ENCODE measurements at places on chromosomes 3 and 15.

- DNase-seq = peak; percentile 44
Measured at GRCh38 chr3:4824926-4825325, 154.3 kb upstream of the BHLHE40 start.

DNA sequence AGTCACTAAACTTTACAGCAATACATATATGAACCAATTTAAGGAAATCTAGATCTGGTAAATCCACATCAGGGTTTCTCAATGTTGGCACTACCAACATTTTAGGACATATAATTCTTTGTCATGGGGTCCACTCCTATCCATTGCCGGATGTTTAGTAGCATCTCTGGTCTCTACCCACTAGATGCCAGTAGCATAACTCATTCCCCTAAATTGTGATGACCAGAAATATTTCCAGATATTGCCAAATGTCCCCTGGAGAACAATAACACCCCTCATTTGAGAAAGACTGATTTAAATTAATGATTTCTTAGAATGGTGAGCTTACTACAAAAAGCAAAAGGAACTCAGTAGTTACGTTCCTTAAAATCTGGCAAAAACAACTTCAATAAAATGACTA lies 23.1 kb upstream of the ANKRD28 start:
- DNase-seq = no peak

- DNase-seq = no peak
Measured at GRCh38 chr15:40283615-40284300, 894 bp upstream of the ANKRD63 start.

DNA sequence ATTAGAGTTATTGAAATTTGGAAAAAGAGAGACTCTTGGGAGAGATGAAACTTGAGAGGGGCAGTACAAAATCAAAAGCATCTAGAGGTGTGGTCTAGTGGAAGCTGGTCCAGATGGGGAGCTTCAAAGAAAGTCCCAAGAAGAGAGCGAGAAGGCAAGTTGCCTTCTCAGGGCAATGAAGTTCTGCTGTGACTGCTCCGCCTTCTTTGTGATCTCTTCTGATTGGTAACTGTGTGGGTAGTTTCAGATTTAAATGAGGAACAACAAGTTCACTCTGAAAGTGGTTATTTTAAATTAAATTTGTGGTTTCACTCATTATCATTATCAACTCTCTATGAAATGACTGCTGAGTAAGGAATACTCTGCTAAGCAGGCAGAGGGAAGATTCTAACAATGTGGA lies 233.3 kb downstream of the NLGN1 start:
- no peak for DNase-seq

DNA sequence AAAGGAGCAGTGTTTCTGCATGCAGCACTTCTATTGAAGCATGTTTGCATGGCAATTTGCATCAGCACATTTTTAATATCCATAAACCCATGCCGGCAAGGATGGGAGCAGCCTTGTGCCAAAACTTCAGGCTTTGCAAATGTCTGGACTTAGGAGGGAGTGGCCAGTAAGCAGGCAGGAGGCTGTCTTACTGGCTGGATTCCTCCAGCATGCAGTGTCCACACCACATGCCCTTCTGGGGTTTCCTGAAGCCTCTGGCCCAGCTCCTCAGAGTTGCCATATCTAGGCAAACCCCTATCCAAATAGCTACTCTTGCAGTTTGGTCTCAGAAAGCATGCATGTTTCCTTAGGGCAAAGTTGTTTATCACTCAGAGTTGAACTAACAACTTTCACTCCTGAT lies 139.1 kb upstream of the MRPS22 start:
- no peak for DNase-seq

DNA sequence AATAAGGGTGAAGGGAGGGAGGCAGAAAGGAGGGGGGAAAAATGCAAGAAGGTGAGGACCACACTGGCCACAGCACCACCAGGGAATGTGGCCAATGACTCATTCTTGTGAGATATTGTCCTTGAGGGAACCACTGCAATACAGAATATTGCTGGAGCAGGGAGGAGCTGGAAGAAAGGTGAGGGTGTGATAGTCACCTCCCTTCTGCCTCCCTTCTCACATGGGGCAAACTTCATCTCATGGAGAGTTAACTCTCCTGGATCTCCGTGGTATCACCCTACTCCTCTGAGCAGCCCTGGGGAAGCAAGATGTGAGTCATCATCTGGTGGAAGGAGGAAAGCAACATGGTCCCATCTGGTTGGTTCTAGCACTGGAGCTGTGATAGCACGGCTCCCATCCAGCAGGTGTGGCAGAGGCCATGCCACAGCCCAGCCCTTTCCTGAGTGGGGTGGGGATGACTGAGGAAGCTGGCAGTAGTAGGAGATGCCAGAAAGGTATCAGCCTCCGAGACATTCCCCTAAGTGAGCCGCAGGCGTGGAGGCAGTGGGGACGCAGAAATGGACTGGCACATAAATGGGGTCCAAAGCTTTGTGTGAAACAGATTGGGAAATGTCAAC lies 115.9 kb upstream of the LPP start:
- DNase-seq = no peak

DNA sequence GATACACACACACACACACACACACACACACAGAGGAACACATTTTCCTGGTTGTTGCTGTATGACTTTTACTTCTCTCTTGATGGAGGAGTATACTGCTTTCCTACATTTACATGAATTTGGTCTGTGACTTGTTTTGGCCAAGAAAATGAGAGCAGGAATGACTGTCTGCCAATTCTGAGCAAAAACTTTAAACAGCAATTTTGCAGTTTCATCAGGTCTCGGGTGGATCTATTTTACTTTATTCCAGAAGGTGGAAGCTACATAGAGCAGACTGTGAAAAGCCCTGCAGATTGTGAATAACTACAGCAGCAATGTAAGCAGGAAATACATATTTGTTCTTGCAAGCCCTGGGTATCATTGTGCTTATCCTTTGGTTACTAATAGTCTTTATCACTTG lies 1350.0 kb upstream of the EPHA6 start:
- no peak for DNase-seq

DNA sequence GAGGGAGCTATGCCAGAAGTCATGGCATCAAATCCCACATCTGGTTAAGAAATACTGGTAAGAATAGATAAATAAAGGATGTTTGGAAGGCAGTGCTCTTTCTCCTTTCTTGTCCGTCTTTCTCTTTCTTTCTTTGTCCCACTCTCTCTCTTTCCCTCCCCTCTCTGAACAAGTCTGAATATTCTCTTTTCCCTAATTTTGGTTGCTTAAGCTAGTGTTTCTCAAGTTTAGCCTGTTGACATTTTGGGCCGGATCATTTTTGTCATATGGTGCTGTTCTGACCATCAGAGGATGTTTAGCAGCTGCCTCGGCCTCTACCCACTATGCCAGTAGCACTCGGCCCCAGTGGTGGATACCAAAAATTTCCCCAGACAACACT lies 405.3 kb upstream of the C2CD4B start:
- no peak for DNase-seq

DNA sequence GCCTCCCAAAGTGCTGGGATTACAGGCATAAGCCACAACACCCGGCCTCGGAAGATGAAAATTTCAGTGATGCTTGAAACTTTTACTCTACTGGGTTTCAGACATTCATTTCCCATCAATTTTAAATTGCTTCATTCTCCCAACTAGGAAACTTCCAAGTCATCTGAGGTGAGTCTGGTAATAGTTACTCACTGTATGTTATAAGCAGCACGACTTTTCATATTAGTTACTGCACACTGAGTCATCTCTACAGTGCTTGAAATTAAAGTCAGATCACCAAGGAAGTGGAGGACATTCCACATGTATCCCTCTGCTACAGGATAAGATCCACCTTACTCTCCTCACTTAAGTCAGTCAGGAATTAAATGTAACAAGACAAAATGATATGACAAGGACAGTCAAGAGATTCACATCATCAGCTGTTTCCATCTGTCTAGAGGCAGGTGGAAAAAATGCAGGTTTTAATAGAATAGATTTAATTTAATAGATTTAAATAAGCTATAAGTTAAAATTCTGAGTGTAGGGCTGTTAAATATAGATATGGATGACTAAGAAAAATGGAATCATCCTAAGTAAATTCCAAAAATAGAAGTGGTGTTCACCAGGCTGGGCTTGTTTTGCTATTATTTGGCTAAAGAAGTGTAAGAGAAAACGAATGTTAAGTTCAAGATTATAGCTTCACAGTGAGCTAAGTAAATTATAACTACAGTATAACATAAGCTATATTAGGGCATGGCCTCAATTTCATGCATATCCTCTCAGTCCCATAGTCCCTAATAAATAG lies 104.4 kb downstream of the TMCO5A start:
- no peak for DNase-seq

DNA sequence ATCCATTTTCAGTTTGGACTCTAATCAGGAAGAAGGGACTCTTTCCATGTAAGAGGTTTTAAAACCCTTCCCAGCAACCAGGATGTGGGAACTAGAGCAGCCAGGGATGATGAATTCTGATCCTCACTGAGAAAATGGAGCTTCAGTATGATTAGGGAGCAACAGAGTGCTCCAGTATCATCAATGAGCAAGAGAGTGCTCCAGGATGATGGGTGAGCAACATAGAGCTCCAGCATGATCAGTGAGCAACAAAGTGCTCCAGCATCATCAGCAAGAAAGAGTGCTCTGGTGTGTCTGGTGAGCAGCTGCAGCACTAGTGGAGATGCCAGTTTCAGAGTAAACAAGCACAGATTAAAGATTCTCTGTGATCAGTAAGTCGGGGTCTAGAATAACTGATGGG lies 106.4 kb upstream of the LPP start:
- no peak for DNase-seq

DNA sequence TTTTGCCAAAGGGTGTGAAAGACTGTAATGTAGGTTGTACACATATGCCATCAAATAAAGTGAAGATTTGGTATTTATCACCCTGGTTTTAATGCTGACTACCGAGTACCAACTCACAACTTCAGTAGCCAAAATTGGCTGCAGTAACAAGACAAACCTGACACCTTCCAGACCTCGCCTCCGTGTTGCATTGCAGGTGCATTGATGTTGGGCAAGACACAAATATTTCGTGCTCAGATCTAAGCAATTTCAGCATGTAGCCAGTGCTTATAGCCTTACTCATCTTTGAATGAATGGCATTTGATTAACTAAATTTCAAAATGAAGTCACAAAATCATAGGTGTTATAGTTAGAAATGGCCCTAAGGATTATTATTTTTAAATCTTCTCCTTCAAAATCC lies 400.2 kb downstream of the SOX2 start:
- DNase-seq = no peak

GRCh38 chr3:82133070-82133606 lies 371.7 kb upstream of the GBE1 start:
- peak; percentile 40 for DNase-seq

DNA sequence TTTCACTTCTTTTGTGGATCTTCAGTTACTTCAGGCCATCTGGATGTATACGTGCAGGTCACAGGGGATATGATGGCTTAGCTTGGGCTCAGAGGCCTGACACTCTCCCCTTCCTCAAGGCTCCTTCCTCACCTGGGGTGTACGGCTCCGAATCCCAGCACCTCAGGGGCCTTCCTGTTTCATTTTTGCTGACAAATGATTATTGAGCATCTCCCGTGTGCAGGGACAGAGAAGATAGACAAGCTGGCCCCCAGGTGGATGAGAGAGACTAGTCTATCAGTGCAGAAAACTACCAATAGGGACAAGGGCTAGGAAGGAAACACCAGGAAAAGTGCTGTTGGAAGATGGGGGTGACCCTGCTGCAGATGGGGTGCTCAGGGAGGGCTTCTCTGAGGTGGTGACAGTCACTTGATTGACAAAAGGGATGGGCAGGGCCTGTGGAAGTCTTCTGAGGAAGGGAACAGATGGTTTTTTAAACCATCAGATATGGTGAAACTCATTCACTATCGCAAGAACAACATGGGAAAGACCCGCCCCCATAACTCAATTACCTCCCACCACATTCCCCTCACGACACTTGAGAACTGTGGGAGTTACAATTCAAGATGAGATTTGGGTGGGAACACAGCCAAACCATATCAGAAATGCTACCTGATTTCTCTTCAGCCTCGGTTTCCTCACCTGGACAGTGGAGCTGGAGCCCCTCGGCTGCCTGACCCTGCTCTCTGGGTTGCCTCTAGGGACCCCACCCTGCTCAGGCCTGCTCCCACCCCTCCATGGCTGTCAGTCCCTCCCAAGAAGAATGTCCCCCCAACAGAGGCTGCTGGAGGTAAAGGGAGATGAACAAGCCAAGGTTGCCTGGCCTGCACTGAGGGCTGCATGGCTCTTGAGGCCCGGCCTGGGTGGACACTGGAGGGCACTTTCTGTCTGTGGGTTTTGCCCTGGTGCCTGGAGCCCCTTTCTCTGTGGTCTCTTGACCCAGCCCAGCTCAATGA lies 37.2 kb upstream of the ACAD9 start:
- no peak for DNase-seq

DNA sequence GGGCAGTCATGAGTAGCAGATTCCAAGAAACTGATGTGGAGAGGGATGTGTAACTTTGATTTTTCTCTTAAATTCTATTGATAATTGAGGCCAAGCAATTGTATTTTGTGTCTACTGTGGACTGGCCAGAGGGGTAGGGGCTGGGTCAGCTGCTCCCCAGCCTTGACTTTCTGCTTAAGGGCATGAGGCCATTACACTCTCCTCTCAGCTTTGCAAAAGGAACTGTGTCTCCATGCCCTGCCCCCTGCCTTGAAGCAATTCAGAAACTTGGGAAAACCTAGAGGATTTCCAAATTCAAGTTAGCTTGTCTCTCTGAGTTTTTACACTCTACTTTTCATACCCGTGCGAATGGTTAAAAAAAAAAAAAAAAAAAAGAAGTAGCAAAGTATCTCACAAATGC lies 38.6 kb downstream of the ONECUT1 start:
- DNase-seq = no peak

GRCh38 chr15:67531379-67531914 lies 10.5 kb downstream of the C15orf61 start:
- DNase-seq = no peak

GRCh38 chr15:31338879-31339557 lies 12.4 kb downstream of the KLF13 start:
- no peak for DNase-seq

DNA sequence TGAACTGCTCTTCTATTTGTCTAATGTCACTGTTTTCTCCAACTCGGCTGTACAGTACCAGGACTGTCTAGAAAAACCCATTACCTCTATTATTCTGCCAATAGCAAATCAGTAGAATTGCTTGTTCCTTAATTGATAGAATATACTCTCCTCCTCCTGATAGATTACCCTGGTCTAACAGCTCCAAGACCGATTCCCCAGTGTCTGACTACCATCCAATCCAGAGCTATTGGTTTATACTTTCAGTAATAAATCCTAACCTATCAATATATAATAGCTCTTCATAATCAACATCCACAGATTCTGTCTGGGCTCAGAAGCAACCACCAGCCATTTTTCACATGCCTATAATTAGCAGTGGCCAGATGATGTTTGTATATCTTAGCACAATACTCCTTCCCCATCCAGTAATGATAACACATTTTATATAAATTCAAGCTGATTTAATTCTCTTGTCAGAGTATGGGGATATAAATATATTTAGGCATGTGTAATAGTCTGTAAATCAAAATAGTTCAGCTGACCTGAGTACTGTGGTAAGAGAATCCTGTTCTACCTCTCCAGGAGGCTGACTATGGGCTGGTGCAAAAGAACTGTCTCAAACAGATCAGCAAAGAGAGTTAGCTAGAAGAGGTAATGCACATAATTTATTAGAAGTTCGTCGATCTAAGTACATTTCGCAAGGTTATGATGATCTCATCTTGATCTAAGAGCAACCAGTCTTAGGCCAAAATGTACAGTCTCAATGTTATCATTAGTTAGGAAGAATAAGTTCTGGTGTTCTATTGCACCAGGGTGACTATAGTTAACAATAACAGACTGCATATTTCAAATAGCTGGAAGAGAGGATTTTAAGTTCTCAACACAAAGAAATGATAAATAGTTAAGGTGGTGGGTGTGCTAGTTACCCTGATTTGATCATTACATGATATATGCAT lies 193.4 kb downstream of the SHOX2 start:
- no peak for DNase-seq

GRCh38 chr3:71977525-71977924 lies 192.6 kb upstream of the PROK2 start:
- DNase-seq = no peak

All from CD4-positive, alpha-beta T cell treated with Interleukin-2 at 100 ng/mL for 4 hours (primary cell).